ENCODE measurements at places on chromosomes 7 and 10. TPM values are rescaled to one million over a fixed set of nuclear protein-coding genes. Genes with fewer than 3 reads are reported as not detected.

GRCh38 chr7:29314148-29314547 lies 119.6 kb downstream of the CHN2 start:
- no peak for DNase-seq

DNA sequence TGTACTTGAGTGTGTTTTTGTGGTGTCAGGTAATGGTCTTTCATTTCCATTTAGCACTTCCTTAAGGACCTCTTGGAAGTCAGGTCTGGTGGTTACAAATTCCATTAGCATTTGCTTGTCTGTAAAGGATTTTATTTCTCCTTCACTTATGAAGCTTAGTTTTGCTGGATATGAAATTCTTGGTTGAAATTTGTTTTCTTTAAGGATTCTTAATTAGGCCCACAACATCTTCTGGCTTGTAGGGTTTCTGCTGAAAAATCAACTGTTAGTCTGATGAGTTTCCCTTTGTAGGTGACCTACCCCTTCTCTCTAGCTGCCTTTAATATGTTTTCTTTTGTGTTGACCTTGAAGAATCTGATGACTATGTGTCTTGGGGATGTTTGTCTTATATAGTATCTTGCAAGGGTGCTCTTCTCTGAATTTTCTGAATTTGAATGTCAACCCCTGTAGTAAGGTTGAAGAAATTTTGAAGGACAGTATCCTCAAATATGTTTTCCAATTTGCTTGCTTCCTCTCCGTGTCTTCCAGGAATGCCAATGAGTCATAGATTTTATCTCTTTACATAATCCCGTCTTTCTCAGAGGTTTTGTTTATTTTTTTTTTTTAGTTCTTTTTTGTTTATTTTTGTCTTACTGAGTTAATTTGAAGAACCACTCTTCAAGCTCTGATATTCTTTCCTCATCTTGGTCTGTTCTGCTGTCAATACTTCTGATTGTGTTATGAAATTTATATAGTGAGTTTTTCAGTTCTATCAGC lies 70.2 kb downstream of the SLC39A12 start:
- no peak for DNase-seq

GRCh38 chr10:107994621-107995270 lies 830.2 kb upstream of the SORCS1 start:
- DNase-seq: no peak

DNA sequence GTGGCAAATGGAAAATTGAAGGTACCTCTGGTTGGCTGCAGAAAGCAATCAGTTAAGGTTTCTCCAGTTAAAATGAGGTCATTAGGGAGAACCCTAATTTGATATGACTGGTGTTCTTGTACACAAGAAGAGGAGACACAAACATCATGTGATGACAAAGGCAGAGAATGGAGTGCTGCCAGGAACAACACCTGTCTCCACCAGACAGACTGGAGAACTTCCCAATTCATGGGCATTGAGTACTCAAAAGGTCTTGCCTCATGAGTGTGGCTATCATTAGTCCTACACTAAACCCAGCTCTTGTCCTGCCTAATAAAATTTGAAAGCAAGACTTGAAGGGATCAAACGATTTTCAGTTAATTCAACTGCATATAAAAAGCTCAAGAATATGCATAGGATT lies 152.6 kb downstream of the PTPN20 start:
- no peak for DNase-seq

DNA sequence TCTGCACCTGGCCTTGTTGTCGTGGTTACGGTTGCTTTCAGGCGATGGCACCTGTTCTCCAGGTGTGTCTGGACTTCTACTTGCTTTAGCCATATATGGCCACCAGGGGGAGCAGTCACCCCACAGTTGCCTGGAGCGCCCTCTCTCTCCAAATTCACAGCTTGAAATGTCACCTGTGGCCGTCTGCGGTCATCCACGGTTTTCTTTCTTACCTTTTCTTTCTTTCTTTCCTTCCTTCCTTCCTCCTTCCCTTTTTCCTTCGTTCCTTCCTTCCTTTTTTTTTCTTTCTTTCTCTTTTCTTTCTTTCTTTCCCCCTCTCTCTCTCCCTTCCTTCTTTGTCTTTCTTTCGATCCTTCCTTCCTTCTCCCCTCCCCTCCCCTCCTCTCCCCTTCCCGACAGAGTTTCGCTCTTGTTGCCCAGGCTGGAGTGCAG lies 150.5 kb upstream of the VKORC1L1 start:
- no peak for DNase-seq

GRCh38 chr7:150923196-150923595 lies 54.9 kb downstream of the KCNH2 start:
- no peak for DNase-seq

DNA sequence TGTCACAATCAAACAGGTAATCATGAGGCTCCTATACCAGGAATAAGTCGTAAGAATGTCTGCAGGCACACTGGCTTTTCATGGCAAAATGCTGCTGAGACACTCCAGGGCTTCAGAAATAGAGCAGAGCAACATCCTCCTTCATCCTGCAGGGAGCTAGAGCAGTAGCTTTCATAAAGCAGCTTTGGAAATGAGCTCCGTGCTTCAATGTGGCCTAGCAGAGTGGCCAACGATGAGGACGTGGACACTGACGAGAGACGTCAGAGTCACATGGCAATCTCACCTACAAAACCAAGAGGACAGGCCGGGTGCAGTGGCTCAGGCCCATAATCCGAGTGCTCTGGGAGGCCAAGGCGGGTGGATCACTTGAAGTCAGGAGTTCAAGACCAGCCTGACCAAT lies 9.8 kb downstream of the COBL start:
- no peak for DNase-seq

GRCh38 chr10:46026106-46026505 lies 4.3 kb downstream of the NCOA4 start:
- no peak for DNase-seq

- no peak for DNase-seq
Observed at GRCh38 chr10:122462533-122463465, 1.4 kb downstream of the HTRA1 start.

GRCh38 chr10:113022265-113022664 lies 72.2 kb downstream of the TCF7L2 start:
- DNase-seq: no peak

GRCh38 chr7:139860090-139860775 lies 31.2 kb downstream of the TBXAS1 start:
- DNase-seq: no peak

DNA sequence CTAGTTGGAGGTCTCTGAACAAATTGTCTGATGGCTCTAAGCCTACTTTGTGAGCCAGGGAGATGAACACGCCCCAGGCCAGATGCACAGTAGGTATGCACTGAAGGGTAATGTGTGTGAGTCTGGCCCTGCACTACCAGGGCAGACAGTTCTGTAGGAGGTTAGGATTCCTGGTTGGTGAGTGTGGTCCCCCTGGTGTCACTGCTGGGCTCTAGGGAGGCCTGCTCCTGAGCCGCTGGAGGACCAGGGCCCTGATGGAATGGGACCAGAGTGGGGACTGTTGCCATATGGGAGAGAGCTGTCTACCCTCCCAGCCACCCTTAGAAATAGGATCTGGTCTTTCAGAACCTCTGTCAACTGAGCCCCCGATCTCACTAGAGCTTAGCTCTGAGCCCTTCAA lies 42.0 kb downstream of the CDH23 start:
- DNase-seq: no peak

GRCh38 chr10:123649676-123650075 lies 16.5 kb upstream of the GPR26 start:
- no peak for DNase-seq

- no peak for DNase-seq
Observed at GRCh38 chr10:122138831-122139625, 132.1 kb upstream of the BTBD16 start.

GRCh38 chr10:85666102-85666501 lies 700.5 kb downstream of the GRID1 start:
- no peak for DNase-seq

GRCh38 chr10:100826031-100826651 lies 80.8 kb downstream of the PAX2 start:
- DNase-seq: no peak

- no peak for DNase-seq
Observed at GRCh38 chr7:98907570-98907969, 29.2 kb downstream of the TRRAP start.

- no peak for DNase-seq
Observed at GRCh38 chr10:130141878-130142277, 5.7 kb downstream of the GLRX3 start.

Gene PRSS2
- polyA plus RNA-seq: not detected

Gene CALML5
- polyA plus RNA-seq: not detected

Gene CLDN4
- 57.5 TPM for polyA plus RNA-seq

Gene EPO
- not detected for polyA plus RNA-seq

Gene BTAF1
- 41.1 TPM for polyA plus RNA-seq

Gene IPMK
- 6.6 TPM for polyA plus RNA-seq

Gene PDK4
- polyA plus RNA-seq: 19.5 TPM

Gene MINDY4
- 14.8 TPM for polyA plus RNA-seq

Gene AFAP1L2
- 49.1 TPM for polyA plus RNA-seq

Gene SMO
- 111 TPM for polyA plus RNA-seq

Gene RBAK
- 21.7 TPM for polyA plus RNA-seq

Gene CAV2
- 25.7 TPM for polyA plus RNA-seq
